ENCODE measurements at places on chromosomes 6 and 20.

DNA sequence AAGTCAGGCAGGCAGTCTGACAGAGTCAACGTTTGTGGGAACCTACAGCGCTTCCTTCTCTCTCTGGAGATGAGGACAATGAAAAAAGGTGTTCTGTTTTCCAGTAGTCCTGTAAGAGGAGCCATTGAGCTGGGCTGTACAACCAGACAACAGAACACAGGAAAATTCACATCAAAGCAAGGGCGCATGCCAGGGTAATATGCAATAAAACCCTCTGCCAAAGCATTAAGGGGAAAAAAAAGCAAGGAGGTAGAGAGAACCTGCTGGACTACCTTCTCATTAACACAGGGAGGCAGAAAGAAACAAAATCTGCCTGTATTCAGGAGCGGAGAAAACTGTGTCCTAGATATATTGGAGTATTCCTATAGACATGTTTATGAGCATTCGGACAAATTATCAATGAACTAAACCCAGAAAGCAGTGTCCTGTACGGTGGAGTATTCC is 1.3 kb downstream of the RNF24 start:
- no peak for DNase-seq

DNA sequence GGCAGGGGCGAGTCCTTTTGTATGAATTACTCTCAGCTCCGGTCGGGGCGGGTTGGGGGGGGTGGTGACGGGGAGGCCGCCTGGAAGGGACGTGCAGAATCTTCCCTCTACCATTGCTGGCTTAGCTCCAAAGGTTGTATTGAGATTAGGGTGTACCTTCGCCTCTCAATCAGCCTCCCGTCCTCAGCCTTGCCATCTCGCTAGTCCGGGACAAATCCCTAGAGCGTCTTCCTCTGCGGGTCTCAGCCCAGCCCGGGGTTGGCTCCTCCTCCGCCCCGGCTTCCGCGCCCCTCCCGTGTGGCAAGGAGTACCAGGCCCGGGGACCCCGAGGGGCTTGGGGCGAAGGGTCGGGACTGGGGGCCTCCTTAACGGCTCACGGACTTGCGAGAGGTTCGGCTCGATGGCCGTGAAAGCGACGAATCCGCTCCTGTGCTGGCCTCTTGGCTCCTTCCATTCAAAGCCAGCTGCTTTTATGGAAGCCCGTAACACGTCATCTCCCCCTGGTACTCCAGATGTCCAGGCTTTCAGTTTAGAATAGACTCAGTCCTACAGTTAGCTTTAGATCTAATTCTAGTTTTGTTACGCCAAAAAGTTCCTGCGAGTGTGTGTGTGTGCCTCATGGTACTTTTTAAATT is 636 bp upstream of the EEF1A1 start:
- DNase-seq: peak; percentile 75

GRCh38 chr20:54343634-54344033 is 131.8 kb upstream of the DOK5 start:
- DNase-seq: no peak

GRCh38 chr6:12751694-12752325 is 35.2 kb downstream of the PHACTR1 start:
- peak; percentile 40 for DNase-seq

All from activated CD4-positive, alpha-beta T cell treated with anti-CD3 and anti-CD28 coated beads, Interleukin-2, amount 50 U/mL, for 48 hours (primary cell).